ENCODE measurements at places on chromosomes 2 and 18.

GRCh38 chr2:84152462-84152861 is 306.6 kb downstream of the SUCLG1 start:
- no peak for DNase-seq

DNA sequence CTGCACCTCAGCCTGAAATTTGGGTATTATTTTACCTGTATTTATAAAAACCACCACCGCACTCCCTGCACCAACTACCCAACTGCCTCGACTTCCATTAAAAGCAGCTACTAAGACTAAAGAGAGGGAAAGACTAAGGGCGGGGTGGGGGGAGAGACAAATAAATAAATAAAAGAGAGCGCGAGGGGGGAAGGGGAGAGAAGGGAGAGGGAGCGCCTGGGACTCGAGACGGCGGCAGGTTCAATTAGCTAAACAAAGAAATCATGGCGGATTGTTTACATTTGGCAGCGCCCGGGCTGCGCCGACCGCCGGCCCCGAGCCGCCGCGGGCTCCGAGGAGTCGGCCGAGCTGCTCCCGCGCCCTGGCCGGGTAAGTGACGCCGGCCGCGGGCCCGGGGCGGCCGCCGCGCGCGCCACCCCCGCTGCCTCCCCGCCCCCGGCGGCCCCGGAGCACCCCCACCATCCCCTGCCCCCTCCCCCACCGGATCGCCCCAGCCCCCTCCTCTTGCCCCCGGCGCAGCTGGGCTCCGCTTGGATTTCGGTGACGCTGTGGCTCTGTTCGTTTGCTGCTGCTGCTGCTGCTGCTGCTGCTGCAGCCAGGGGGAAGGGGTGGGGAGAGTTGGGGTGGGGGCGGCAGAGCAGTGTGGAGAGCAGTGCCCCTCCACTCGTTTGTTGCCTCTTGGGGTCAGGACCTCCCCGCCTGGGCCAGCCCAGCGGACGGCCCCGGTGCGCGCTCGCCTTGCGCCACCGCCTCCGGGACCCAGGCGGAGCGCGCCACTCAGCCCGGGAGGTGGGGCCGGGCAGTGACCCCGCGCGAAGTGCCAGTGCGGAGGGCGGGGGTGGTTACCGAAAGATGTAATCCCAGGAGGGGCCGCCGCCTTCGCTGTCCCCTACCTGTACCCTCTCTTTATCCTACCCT is 187.2 kb upstream of the FANCL start:
- DNase-seq: peak; percentile 40

GRCh38 chr2:26925100-26925791 is 45.2 kb upstream of the MAPRE3 start:
- no peak for DNase-seq

DNA sequence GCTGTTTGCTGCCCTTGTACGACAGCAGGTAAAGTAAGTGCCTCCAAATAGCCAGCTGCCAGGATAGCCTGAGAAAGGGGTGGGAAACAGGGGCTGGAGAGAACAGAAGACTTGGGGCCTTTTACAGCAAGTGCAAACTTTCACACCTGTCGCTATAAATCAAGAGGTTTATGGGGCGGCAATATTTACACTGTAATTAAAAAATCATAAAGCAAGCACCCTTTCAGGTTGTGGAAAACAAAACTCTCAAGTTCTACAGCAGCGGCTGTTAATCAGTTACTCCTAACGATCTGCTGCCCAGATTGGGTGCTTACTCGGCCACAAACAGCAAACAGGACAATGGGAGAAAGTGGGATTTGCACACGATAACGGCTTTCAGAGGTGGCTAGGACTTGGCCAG is 359.5 kb upstream of the ETAA1 start:
- DNase-seq: peak; percentile 99

- no peak for DNase-seq
These were observed 455 bp downstream of the PREPL start for GRCh38 chr2:44360749-44361329.

- DNase-seq: no peak
These were observed 224.5 kb downstream of the IKZF2 start for GRCh38 chr2:212926940-212927339.

DNA sequence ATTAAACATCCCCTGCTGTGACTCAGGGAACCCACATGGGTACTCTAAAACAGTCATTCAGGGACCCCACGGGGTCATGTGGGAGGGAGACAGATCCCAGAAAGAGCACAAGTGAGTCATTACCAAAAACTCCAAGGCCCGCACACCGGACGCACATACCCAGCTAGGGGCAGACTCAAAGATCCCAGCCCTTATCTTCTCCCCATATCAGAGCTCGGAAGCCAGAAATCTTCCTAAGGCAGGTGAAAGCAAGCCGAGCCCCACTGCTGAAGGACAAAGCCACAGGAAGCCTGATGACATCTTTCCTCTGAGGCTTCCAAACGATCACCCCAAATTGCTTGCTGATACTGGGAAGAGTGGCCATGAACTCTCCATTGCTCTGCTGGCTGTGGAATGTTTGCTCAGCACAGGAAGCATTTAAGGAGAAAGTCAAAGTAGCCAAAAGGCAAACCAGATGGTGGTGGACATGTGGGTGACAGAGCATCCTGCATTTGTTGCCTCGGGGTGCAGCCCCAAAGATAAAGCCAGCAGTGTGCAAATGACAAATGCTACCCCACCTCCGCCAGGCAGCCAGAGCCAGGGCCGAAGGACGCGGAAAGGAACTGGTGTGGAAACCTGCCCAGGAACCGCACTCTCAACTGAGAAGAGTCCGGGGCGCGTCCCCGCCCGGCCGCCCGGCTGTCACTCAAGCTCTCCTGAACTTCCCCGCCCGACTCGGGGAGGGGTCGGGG is 784 bp downstream of the ACTR1B start:
- DNase-seq: peak; percentile 1

- no peak for DNase-seq
These were observed 425.3 kb downstream of the THSD7B start for GRCh38 chr2:137190411-137191195.

DNA sequence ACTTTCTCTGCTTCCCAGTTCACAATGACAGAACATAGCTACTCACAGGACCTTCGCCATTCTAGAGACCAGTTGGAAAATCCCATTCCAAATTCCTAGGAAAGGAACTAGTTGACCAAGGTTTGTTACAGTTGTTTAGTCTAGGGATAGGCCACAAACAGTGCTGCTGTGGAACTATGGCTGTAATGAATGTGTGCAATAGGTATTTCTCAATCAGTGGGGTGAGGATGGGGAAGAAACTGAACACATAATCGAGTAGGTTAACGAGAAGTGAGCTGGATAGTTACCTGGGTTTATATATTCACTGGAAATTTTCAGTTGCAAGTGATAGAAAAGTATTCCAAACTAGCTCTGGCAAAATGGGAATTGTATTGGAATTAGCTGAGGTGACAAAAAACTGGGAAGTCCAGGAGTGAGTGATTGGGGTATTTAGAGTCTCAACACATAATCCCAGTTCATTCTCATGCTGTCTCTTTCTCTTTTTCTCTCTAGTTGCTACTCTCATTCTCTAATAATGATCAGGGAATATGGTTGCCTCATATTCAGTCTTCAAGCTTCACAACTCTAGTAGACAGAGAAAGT is 18.2 kb upstream of the HMSD start:
- no peak for DNase-seq

DNA sequence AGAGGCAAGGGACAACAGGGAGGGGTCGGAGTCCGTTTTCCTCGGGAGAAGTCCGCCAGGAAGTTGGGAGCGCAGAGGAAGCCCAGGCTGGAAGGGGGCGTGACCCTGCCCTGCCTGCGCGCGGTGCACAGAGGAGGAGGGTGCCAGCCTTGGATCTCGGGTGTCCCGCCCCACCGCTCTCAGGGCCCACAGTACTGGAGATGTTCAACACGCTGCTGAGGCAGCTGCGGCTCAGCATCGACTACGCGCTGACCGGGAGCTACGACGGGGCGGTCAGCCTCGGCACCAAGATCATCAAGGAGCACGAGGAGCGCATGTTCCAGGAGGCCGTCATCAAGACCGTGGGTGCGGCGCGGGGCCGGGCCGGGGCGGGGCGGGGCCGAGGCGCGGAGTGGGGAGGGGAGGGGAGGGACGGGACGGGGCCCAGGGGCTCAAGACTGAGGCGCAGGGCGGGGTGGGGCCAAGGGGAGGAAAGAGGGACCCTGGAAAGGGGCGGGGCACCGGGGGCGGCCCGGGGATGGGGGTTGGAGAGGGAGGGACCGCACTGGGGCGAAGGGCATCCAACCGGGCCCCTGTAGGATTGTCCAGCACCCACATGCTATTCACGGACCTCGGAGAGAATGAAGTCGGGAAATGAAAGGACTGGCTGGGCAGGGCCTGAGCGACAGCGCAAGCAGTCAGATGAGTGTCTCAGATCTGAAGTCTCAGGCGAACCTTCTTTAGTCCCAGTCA is 36.6 kb downstream of the POMC start:
- DNase-seq: no peak

DNA sequence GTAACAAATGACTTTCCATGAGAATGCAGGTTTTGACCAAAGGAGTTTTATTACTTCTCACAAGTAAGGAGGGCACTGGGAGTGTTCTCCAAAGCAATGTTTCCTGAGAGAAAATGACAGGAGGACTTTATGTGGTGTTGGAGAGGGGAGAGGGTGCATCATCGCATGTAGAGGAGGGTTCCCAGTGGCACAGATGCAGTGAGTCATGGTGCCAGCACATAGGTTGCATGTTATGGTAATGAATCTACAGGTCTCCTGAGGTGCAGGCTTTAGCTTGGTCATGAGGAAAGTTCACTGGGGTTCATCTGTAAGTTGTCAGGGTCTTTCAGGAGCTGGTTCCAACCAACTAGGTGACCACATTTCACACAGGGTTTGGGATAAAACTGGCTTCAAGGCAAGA is 30.4 kb downstream of the NAT8 start:
- no peak for DNase-seq

GRCh38 chr2:70498528-70498927 is 55.1 kb downstream of the TGFA start:
- no peak for DNase-seq

GRCh38 chr18:61851940-61852451 is 40.8 kb downstream of the RNF152 start:
- no peak for DNase-seq

- no peak for DNase-seq
These were observed 893.8 kb upstream of the POU3F3 start for GRCh38 chr2:103960129-103960513.

GRCh38 chr2:63981702-63982103 is 37.5 kb downstream of the VPS54 start:
- no peak for DNase-seq

DNA sequence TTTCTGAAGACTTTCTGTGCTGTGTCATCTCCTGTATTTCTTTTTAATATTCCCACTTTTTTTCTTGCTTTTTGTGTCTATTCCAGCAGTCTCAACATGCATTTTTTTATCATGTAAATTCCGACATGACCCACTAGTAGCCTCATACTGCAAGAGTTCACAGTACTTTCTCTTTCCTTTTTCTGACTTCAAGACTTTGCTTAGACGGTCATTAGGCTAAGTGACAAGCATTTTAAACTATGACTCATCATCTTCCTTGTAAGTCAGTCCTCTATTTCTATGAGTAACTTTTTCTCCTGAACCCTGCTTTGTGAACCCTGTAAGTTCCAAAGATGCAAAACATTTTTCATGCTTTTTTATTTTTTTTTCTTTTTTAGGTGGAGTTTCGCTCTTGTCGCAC is 381.2 kb downstream of the TXNL1 start:
- DNase-seq: no peak

Measured in NCI-H1417 treated with DMSO at 0.1 percent for 48 hours (cell line).